Karpas-422 (cell line): ENCODE measurements at places on chromosomes 12 and 14. TPM values are rescaled to one million over a fixed set of nuclear protein-coding genes. Genes with fewer than 3 reads are reported as not detected.
A peak's percentile ranks its signal among the peaks of the same experiment; 100 is the strongest.

- H3K27me3 ChIP-seq: no peaks in the 10 kb centered on the region
- no peak overlapping the region for H3K27ac ChIP-seq
- no peak overlapping the region for H3K4me3 ChIP-seq
- peaks cover 55% of the 10 kb centered on the region for H3K4me1 ChIP-seq
Observed at GRCh38 chr14:104799244-104800014, 1.5 kb upstream of the ZBTB42 start.

DNA sequence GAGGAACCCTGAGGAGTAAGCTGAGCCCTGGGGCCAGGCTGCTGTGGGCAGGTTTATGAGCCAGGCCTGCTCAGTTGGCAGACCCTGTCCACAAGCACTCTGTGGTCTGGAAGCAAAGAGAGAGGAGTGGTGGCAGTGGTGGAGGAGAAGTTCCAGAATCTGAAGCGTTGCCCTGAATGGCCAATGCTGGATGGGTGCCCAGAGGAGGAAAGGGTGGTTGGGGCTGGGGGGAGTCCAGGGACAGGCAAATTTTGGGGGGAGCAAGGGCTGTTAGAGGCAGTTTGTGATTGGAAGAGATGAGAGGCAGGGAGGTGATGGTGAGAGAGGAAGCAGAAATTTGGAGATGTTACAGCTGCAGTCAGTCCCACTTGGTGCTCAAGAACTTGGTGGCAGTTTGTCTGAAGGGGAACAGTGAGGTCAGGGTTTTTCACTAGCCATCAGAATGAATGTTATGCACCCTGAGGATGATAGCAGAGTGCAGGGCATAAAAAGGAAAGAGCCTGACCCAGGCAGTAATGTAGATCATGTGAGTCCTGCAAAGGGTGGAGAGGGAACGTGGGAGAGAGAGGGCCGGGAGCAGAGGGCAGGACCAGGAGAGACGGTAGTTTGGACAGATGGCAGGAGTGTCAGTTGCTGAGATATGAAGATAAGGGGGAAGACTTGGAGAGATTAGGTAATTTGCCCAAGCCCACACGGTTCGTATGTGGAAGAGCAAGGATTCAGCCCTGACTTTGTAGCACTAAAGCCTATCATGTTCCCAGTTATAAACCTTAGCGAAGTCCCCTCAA is 51.2 kb downstream of the GALNT8 start:
- DNase-seq: no peak
- no peaks in the 10 kb centered on the region for H3K27me3 ChIP-seq
- H3K4me1 ChIP-seq: peaks cover 8% of the 10 kb centered on the region
- no peak overlapping the region for H3K4me3 ChIP-seq
- H3K27ac ChIP-seq: no peak overlapping the region
- no peaks in the 10 kb centered on the region for H3K36me3 ChIP-seq

GRCh38 chr14:50233951-50234250 is 2.5 kb upstream of the SOS2 start:
- peaks cover 29% of the 10 kb centered on the region for H3K4me1 ChIP-seq
- no peak for DNase-seq

DNA sequence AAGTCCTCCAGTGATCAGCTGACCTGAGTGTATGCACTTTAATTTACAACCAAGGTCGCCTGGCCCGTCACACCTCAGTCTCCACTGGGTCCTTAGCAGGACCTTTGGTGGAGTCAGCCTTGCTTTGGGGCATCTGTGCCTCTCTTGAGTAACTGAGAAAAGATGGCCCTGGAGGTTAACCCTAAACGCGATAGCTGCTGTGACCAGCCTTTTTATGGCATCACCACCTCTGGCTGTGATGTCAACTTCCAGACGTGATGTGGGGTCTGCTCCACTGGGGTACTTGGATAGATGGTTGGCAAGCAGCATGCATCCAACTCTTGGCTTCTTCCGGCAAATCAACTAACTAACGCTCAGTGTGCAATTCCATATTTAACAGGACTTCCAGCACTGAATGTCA is 122.8 kb upstream of the RTL1 start:
- H3K36me3 ChIP-seq: no peaks in the 10 kb centered on the region
- no peak overlapping the region for H3K4me3 ChIP-seq
- H3K4me1 ChIP-seq: no peaks in the 10 kb centered on the region
- DNase-seq: no peak

DNA sequence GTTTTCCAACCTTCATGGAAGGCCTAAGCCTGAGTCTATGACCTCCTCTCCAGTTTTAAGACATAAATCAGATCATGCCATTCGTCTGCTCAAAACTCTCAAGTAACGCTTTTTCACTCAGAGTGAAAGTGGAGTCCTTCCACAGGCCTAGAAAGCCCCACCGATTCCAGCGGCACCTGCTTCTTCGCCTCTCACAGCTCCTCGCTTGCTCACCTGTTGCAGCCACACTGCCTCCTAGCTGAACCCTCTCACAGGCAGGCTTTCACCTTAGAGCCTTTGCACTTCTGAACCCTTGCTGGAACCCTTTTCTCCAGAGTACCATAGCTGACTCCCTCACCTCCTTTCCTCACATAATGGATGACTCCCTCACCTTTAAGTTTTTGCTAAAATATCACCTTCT is 301.1 kb downstream of the ZFP36L1 start:
- H3K4me1 ChIP-seq: peaks cover 8% of the 10 kb centered on the region
- H3K27ac ChIP-seq: no peak overlapping the region
- no peaks in the 10 kb centered on the region for H3K36me3 ChIP-seq
- DNase-seq: no peak
- H3K27me3 ChIP-seq: no peaks in the 10 kb centered on the region; the same call in 1 of the 2 replicates

GRCh38 chr14:100585448-100586152 is 1.6 kb downstream of the BEGAIN start:
- no peaks in the 10 kb centered on the region for H3K4me1 ChIP-seq
- DNase-seq: no peak
- H3K27ac ChIP-seq: no peak overlapping the region
- H3K36me3 ChIP-seq: no peaks in the 10 kb centered on the region
- H3K4me3 ChIP-seq: no peak overlapping the region

DNA sequence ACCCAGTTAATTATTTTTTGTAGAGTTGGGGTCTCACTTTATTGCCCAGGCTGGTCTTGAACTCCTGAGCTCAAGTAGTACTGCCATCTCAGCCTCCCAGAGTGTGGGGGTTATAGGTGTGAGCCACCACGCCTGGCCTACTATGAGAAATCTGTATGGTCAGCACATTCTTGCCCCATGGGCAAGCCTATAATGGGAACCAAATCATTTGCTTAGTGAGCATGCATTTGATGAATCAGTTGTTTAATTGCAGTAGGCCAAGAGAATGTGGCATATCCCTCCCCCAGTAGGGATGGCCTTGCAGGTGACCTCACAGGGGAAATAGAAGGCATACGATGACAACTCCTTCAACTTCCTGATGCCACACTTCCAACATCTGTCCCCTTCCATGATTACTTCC is 122.7 kb downstream of the DIP2B start:
- H3K4me3 ChIP-seq: no peak overlapping the region
- H3K27ac ChIP-seq: no peak overlapping the region
- DNase-seq: no peak
- no peaks in the 10 kb centered on the region for H3K27me3 ChIP-seq
- peaks cover 29% of the 10 kb centered on the region for H3K4me1 ChIP-seq

- peaks cover 46% of the 10 kb centered on the region for H3K36me3 ChIP-seq
- no peak overlapping the region for H3K4me3 ChIP-seq
- peaks cover 3% of the 10 kb centered on the region; the same call in 1 of the 2 replicates for H3K4me1 ChIP-seq
Observed at GRCh38 chr14:102848830-102849525, 71.7 kb downstream of the TRAF3 start.

GRCh38 chr12:53381731-53382630 is 2.0 kb downstream of the SP1 start:
- peak overlapping the region; percentile 72 for H3K4me3 ChIP-seq
- peak; percentile 60 for DNase-seq
- H3K27ac ChIP-seq: peak overlapping the region; percentile 27; the same call in 1 of the 2 replicates

DNA sequence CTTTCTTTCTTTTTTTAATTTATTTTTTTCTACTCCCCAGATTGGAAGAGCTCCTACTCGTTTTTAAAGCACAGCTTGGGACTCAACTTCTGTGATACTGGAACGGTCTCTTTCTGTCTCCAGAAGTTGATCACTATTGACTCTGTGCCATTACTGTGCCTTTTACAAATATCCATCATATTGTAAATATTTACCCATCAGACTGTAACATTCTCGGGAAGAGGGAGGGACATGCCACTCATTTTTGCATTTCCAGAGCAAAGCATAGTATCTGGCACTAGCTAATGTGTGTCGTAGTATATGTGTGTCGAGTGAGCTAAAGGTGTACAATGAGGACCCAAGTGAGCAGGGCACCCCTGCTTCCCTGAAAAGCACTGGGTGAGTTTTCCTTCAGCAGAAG is 24.0 kb upstream of the GSG1 start:
- no peaks in the 10 kb centered on the region for H3K4me1 ChIP-seq
- no peaks in the 10 kb centered on the region for H3K36me3 ChIP-seq
- H3K27me3 ChIP-seq: no peaks in the 10 kb centered on the region
- H3K4me3 ChIP-seq: no peak overlapping the region

DNA sequence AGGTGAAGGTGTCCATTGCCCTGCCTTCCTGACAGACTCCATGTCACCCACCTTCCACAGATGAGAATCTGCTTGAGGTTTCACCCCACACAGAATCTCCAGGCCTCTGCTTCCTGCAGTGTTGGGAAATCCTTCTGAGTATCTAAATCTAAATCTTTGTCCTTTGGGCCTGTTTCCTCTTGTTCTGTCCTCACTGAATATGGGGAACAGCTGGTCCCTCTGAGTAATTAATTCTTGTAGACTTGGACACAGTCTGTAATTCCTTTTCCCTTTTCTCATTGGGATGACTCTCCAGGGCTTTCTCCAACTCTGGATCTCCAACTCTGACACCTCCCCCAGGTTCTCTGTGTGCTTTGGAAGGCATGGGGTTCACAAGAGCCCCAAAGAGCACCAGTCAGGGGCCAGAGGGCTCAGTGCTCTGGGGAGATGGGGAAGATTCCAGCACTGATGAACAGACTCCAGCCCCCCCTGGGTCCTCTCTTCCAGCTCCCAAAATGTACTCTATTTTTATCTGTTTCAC is 2.3 kb upstream of the ACVRL1 start:
- DNase-seq: no peak
- no peak overlapping the region for H3K27ac ChIP-seq
- H3K4me1 ChIP-seq: no peaks in the 10 kb centered on the region
- H3K36me3 ChIP-seq: no peaks in the 10 kb centered on the region

GRCh38 chr12:108297895-108298760 is 41.0 kb downstream of the CMKLR1 start:
- H3K27ac ChIP-seq: no peak overlapping the region
- H3K4me3 ChIP-seq: no peak overlapping the region
- no peak for DNase-seq

DNA sequence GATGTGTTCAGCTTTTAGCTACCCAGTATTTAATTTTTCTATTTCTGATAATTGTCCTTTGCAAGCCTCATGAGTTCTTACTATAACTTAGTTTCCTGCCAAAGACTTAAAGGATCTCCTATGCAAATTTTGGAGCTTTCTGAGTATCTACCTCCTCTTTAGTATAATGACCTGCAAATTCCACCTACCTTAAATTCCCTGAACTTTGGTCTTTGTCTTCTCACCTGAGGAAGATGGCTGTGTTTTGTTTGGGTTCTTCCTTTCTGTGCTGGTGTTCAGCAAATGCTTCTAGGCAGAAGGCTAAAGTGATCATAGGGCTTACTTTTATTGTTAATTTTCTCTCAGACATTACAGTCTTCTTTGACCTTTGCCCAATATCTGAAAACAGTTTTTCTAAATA is 142.8 kb downstream of the FUT8 start:
- DNase-seq: peak; percentile 62
- H3K27ac ChIP-seq: peak overlapping the region; percentile 10
- H3K4me1 ChIP-seq: peaks cover 33% of the 10 kb centered on the region
- H3K36me3 ChIP-seq: no peaks in the 10 kb centered on the region
- 0 out of 2 replicates have a peak overlapping the region, but pooled peaks have one; percentile 15 for H3K4me3 ChIP-seq
- no peaks in the 10 kb centered on the region for H3K27me3 ChIP-seq

GRCh38 chr12:120041386-120042231 is 52.6 kb downstream of the BICDL1 start:
- peak overlapping the region; percentile 28; the same call in 1 of the 2 replicates for H3K27ac ChIP-seq
- H3K4me1 ChIP-seq: peaks cover 28% of the 10 kb centered on the region
- H3K36me3 ChIP-seq: peaks cover 7% of the 10 kb centered on the region; the same call in 1 of the 2 replicates
- no peak overlapping the region for H3K4me3 ChIP-seq
- DNase-seq: no peak

DNA sequence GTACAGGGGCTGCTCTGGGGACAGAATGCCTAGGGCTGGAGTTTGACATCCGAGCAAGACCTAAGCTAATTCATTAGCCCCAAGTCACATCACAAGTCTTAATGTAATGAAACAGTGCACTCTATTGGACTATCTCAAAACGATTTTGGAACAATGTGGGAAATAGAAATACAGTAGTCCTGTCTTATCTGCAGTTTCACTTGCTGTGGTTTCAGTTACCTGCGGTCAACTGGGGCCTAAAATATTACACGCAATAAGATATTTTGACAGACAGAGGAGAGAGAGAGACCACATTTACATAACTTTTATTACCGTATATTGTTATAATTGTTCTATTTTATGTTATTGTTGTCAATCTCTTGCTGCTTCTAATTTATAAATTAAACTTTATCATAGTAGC is 21.1 kb downstream of the MOAP1 start:
- no peak overlapping the region for H3K27ac ChIP-seq
- no peaks in the 10 kb centered on the region; the same call in 1 of the 2 replicates for H3K4me1 ChIP-seq
- no peaks in the 10 kb centered on the region for H3K36me3 ChIP-seq
- no peak for DNase-seq
- no peak overlapping the region for H3K4me3 ChIP-seq
- H3K27me3 ChIP-seq: no peaks in the 10 kb centered on the region

- no peak overlapping the region for H3K27ac ChIP-seq
- H3K27me3 ChIP-seq: no peaks in the 10 kb centered on the region
- no peak overlapping the region for H3K4me3 ChIP-seq
- no peak for DNase-seq
- peaks cover 6% of the 10 kb centered on the region for H3K4me1 ChIP-seq
- H3K36me3 ChIP-seq: no peaks in the 10 kb centered on the region
Observed at GRCh38 chr12:49223122-49223521, 34.2 kb upstream of the TUBA1A start.

DNA sequence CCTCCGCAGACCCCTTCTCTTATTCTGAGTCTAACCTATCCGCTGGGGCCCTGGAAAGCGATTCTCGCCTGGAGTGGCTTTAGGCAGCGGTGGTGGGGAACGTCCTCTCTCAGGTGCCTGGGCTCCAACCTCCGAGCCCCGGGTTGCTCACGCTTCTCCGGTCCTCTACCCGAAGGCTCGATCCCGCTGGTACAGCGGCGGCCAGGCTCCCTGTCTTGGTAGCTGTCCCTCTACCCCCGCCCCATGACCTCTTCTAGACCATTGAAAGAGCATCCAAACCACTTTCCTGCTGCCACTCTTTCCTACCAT is 505 bp upstream of the HEBP1 start:
- H3K4me1 ChIP-seq: peaks cover 15% of the 10 kb centered on the region
- H3K27me3 ChIP-seq: no peaks in the 10 kb centered on the region

Gene KIF26A
- total RNA-seq: not detected in 2 replicates

Gene CPNE6
- total RNA-seq: 0.04 and 1.3 TPM in 2 replicates

Gene BIN2
- total RNA-seq: 5.5 and 10.0 TPM in 2 replicates

Gene FAM90A1
- total RNA-seq: not detected in 2 replicates

Gene IGF1
- not detected in 2 replicates for total RNA-seq

Gene POTEG
- not detected in 2 replicates for total RNA-seq

Gene ESPL1
- 9.4 and 22.8 TPM in 2 replicates for total RNA-seq

Gene FOXG1
- not detected in 2 replicates for total RNA-seq
